Activated T-helper 1 cell treated with anti-CD3 and anti-CD28 coated beads, Interleukin-2, amount 50 U/mL, for 16 hours (primary cell): ENCODE measurements at places on chromosomes 5 and 9.

GRCh38 chr5:175494264-175495183 lies 16.2 kb downstream of the SFXN1 start:
- DNase-seq = no peak

- no peak for DNase-seq
Observed at GRCh38 chr9:135213566-135213965, 126.1 kb downstream of the OLFM1 start.

- no peak for DNase-seq
Observed at GRCh38 chr5:143314099-143314498, 89.4 kb downstream of the NR3C1 start.

- DNase-seq = no peak
Observed at GRCh38 chr5:89849830-89850512, 559.6 kb downstream of the CETN3 start.

DNA sequence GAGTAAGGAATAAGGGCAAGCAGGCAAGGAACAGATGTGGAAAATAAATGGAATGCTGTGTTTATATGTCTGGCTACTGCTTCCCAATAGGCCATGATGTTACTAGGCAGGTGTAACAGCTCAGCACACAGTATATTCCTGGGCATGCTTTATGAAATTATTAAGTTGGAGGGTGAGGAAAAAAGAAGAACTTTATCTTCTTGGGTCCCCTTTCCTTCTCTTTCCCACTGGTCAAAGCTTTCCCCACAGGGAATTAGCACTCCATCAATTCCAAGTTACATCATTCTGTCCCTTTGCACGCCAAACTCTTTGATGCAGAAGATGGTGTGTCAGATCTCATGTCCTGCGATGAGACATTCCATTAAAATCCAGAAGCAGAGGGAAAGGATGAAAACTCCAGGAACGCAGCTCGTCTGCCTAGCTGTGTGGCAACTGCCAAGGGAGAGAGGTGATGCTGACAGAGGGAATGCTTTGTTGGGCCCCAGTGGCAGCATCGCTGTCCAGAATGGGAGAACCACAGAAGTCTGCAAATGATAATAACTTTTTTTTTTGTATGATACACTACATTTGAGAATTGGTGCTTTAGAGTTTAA lies 447.3 kb upstream of the ARRDC3 start:
- no peak for DNase-seq

DNA sequence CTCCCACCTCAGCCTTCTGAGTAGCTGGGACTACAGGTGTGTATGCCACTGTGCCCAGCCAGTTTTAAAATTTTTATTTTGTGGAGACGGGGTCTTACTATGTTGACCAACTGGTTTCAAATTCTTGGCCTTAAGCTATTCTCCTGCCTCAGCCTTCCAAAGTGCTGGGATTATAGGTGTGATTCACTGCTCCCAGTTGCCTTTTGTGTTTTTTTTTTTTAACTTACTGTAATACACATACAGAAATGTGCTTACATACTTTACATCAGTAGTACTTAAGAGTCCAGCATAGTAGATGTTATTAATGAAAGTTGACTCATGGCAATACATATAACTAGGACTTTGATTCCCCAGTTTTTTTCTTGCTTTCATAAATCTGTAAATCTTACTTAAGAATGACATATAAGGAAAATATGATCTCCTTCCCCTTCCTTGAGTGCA lies 4.7 kb downstream of the MAN2A1 start:
- DNase-seq = no peak

GRCh38 chr9:133822430-133823065 lies 84.4 kb upstream of the SARDH start:
- no peak for DNase-seq

DNA sequence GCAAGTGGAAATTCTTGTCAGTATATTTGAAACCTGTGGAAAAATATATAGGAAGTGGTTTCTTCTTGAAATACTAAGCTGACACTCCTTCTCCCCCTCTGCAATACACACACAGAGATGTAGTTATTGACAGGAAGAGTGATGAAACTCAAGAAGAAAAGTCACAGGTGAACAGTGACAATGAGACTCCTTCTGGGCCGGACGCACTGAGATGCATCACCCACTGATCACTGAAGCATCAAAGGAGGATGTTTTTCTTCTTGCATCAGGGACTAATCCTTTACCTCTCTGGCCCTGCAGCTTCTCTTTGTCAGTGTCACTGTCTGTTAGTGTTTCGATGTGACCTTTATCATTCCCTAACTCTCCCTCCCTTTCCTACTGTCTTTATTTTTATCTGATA lies 1864.2 kb upstream of the C9orf72 start:
- no peak for DNase-seq

GRCh38 chr9:6811436-6811835 lies 53.7 kb downstream of the KDM4C start:
- no peak for DNase-seq

- no peak for DNase-seq
Observed at GRCh38 chr5:4639946-4640345, 500.2 kb upstream of the ADAMTS16 start.

GRCh38 chr9:20990867-20991266 lies 40.6 kb downstream of the HACD4 start:
- DNase-seq = no peak

DNA sequence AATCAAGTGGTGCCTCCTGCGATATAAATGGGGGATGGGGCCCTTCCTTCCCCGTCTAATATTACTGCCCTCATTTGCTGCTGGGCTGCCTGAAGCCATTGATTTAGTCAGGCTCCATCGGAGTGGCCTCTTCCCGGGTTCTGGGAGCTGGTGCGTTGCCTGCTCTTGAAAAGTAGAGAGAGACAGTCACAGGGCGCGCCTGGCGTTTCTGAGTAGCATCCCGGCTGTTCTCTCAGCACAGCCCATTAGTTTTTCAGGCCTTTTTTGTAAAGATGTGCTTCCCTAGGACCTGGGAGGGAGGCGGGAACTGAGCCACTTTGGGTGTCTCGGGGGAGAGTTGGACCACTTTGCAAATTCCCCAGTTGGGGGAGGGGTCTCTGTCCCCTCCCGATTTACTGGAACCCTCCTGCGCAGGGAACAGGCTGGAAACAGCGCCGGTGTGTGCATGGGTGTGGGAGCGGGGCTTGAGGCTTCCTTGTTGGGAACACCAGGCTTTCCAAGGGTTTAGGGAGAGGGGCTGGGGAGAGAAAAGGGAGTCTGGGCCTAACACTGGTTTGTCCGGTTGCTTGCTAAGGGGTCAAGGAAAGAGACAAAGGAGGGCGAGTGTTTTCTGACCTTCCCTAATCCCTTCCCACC lies 4.7 kb downstream of the PRDM6 start:
- DNase-seq = no peak

GRCh38 chr9:6938873-6939272 lies 181.1 kb downstream of the KDM4C start:
- DNase-seq = no peak

- no peak for DNase-seq
Observed at GRCh38 chr9:127575875-127576778, 36.0 kb upstream of the STXBP1 start.

DNA sequence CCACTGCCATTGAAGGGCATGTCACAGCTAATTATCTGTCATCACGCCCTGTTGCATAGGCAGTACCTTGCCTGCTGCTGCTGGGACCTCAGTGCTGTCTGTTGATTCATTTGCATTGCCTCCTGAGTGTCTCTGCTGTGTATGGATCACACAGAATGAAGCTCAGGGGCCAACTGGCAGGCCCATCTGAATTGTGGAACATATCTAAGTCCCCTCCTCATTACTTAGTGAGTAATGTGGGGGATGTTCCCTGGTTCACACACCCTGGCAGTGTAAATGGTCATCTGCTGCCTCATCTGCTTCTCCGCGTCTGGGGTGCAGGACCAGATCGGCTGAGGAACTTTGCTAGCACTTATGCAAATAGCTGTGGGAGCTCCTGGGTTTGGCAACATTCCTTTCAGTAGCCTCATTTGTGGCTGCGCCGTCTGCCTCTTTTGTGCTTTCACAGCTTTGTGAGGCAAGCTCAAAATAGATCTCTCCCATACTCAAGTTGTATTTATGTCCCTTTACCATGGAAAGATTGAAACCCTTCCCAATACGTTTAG lies 25.4 kb downstream of the TYRP1 start:
- DNase-seq = no peak

DNA sequence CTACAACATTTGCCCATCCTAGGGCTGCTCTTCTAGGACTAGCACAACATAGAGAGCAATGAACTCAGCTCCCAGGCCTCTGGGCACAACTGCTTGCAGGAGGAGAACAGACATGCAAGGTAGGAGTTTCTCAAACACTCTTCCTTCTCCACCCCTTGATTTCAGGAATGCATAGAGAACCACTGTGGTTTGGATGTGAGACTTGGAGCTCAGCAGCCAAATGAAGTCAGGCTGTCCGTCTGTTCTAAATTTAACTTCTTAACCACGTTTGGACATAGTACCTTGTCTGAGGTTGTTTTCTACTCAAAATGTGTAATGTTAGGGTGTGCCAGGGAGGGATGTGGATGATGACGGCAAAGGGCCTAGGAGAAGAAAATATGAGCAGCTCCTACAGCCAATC lies 515.1 kb upstream of the TNC start:
- no peak for DNase-seq

DNA sequence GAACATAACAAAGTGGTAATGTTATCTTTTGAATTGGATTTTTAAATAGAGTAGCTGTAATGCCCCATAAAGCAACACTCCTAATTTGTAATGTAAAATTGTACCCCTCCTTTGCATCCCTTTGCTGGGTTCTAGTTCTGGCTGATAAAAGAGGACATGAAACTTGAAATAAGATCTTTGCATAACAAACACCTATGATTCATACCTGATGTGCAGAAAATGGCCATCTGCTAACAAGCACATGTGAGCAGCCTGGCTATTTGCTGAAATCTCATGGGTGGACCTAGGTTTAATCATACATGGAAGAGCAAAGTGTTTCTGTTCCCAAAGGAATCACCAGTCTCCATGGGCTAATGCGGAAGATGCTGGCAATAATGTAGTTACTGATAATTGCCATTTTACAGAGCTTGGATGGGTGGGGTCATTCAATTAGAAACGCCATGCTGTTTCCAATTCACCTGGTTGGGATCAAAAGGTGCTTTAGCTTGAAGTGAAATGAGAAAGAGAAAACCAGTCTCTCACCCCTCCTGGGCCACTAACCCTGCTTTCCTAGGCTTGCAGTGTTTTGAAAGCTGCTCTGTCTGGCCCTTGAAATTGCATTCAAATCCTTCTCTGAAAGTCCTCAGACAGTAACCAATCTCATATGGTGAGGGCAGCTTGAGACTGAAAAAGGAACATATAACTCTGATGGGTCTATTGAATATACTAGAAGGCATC lies 585.1 kb downstream of the TLE4 start:
- no peak for DNase-seq

DNA sequence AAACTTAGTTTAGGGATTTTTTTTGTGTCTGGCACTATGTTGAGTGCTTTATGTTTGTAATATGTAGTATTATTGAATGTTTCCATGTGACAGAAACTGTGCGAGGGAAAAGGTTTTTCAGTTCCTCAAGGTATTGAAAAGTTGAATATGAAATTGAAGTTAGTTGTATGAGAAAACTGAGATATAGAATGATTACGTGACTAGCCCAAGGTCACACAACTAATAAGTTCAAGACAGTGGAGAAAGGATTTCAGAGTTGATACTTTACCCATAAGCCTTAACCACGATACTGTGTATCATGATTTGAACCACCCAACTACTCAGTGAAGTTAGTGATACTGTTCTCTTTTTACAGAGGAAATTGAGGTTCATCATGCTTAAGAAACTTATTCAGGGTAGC lies 5.7 kb downstream of the NIPBL start:
- DNase-seq = no peak

DNA sequence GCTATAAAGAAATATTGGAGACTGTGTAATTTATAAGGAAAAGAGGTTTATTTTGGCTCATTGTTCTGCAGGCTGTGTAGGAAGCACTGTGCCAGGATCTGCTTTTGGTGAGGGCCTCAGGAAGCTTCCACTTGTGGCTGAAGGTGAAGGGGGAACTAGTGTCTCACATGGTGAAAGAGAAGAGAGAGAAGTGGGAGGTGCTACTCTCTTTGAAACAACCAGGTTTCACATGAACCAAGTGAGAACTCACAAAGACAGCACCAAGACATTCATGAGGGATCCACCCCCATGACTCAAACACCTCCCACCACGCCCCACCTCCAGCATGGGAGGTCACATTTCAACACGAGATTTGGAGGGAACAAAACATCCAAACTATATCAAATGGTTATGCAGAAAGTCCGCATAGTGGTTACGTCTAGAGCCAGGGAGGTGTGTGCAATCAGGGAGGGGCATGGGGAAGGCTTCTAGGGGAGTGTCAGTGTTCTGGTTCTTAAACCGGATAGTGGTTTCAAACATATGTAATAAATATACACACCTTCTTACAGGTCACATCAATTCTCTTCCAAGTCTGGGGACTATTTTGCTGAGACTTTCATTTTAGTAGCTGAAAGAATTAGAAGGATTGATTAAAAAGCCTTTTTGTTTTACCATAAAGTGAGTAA lies 113.0 kb downstream of the TRIO start:
- DNase-seq = no peak

DNA sequence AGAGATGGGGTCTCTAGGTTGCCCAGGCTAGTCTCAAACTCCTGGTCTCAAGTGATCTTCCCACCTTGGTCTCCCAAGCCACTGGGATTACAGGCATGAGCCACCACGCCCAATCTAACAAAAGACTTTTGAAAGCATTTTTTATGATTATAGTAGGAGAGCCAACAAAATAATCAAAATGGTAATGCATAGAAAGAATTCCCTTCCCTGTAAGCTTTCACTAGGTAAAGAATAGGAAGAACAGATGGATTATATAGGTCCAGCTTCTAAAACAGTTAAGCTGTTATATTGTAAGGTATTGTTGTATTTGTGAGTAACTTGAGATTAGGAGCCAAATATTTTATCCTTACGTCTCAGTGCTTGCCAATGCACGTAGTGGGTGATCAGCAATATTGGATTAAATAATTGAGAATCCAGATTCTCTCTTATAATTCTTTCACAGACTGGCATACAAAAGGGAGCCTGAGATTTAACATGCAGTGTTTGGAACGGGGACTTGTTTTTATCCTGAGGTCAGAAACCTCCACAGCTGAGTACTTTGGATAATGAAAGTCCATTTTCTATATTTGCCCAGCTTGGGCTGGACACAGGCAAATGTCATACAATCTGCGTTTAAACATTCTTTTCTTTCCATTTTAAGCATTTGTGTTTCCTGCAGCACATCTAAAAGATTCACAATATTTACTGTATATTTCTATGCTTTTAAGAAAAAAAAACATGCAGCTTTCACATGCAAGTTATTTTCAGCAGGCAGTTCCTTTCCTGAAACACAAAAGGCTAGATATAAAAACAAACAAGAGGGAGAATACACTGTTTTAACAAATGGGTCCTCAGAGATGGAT lies 238.4 kb downstream of the ARRDC3 start:
- no peak for DNase-seq

DNA sequence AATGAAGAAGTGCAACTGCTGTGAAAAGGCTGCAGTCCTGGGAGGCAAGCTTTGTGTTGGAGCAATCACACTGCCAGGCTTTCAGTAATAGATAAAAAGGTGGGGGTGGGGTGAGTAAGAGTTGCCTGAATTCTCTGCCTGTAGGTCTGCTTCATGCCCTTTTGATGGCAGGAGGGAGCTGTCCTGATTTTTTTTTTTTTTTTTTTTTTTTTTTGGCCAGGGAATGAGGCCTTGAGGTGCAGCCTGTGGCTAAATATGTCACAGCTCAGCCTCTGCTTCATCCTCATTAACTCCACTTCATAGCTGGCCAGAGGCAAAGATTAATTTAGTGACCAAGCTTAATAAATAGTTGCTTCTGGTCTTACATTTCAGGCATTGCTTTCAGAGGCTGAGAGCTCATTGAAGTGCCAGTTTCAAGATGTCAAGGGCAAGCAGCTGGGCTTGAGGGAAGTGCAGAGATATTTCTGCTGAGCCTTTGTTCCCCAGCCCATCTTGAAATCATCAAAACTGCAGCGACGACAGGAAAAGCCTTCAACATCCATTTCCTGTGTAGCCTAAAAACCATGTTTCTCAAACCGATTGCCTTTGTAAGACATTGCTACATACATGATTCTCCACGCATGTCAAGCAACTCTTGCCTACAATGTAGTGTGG lies 134.7 kb downstream of the MACIR start:
- DNase-seq = no peak
